ENCODE measurements at places on chromosomes 7 and 10.

GRCh38 chr10:88893611-88894010 is 13.6 kb downstream of the STAMBPL1 start:
- no peak for DNase-seq

DNA sequence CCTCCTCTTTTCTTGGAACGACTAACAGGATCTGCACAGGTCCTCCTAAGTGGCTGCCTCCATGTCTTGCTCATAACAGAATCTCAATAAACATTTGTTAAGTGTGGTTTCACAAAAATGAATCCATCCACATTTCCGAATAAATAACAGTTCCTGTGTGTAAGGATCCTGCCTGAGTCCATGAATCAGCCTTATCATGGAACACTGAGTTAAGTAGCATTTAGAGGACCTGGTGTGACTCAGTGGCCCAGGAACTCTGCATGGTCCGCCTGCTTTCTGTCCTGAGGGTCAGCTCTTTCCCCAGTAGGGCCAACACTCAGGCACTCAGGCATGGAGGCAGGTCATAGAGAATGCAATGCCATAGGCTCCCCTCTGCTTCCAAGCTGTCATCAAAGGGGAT is 15.8 kb upstream of the C10orf90 start:
- DNase-seq: no peak

DNA sequence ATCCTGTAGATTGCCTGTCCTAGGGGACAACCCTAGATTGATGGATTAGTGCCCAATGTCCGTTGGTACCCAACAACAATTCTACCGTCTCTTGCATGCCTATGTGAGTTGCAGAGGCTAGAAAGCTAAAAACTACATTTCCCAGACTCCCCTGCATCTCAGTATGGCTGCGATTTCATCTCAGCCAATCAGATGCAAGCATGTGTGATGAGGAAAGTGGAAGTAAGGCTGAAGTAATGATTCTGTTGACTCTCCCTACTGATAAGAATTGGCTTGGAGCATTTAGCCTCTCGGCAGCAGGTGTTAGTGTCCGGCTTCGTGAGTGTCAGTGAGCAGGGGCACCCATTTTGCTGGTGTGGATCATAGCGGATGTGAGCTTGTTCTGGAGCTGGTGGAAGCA is 171.9 kb downstream of the FGFR2 start:
- DNase-seq: no peak

- DNase-seq: no peak
Measured at GRCh38 chr7:22647451-22648257, 79.3 kb upstream of the IL6 start.

DNA sequence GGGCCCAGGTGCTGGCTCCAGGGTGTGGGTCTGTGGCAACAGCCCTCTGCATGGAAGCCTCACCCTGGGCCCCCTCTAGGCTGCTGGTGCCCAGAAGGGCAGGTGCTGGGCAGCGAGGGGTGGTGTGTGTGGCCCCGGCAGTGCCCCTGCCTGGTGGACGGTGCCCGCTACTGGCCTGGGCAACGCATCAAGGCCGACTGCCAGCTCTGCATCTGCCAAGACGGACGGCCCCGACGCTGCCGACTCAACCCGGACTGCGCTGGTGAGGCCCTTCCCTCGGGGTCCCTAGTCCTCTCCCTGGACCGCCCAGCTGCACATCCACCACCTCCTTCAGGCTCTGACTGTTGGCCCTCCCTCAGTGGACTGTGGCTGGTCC is 18.8 kb upstream of the ZNF467 start:
- DNase-seq: no peak

- DNase-seq: no peak
Measured at GRCh38 chr10:7107285-7107684, 303.5 kb downstream of the SFMBT2 start.

Data from CD14-positive monocyte (primary cell).